ENCODE measurements at places on chromosomes 2 and 18.

DNA sequence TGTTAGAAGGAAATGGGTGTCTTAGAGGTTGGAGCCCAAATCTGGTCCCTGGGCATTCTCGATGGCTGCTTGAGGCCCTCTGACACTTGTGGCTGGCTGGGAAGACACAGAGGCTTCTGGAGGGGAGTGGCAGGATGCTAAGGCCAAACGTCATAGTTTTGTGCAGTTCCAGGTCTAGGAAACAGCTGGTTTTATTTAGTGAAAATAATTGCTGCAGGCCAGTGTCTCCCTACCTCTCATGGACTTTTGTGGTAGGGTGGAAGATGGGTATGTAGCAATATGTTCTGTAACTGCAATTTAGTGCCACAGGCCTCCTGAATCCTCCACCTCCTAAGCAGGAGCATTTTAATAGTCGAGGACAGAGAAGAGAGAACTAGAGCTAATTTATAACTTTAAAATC lies 32.2 kb upstream of the SPRED2 start:
- peak; percentile 35 for DNase-seq

GRCh38 chr18:36041146-36041545 lies 26.2 kb downstream of the RPRD1A start:
- no peak for DNase-seq

GRCh38 chr2:165373278-165374010 lies 96.1 kb upstream of the CSRNP3 start:
- peak; percentile 50 for DNase-seq

DNA sequence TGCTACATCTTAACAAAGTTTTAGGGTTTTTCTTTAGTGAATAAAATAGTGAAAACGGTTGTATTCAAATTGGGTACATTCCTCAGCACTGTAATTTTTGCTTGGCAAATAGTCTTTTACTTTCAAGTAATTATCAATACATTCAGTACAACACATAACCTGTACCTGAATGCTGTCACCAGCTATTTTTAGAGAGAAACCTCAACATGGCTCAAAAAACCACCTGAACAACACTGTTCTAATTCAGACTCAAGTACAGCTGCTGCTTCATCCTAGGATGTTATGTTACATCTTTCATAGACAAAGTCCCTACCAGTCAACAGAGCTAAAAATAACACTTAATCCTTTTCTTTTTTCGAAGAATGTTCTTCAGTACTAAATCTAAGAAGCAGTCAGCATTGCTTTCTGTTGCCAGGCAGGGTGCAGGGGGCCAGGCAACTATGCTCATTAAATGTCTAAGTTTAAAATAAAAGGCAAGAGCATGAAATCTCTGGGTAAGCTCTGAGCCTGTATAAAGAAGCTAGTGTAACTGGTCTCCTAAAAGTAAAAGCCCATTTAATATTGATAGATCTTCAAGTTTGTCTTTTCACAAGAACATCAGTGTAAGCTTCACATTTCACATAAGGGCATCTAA lies 20.5 kb downstream of the PDIA6 start:
- DNase-seq = no peak

DNA sequence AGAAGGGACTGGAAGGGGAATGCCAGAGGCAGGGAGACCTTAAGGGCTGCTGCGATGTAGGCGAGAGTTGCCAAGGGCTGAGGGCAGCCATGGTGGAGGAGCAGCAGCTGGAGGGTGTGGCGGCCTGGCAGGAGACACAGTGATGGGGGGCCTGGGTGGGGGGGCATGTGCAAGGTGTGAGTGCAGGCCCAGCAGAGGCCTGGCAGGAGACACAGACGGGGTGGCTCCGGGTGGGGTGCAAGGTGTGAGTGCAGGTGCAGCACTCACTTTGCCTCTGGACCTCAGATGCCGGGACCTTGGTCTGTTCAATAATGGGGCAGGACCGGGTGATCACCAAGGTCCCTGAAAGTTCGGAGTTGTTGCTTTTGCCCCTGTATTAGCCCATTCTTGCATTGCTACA lies 76.2 kb upstream of the ODC1 start:
- DNase-seq = no peak

DNA sequence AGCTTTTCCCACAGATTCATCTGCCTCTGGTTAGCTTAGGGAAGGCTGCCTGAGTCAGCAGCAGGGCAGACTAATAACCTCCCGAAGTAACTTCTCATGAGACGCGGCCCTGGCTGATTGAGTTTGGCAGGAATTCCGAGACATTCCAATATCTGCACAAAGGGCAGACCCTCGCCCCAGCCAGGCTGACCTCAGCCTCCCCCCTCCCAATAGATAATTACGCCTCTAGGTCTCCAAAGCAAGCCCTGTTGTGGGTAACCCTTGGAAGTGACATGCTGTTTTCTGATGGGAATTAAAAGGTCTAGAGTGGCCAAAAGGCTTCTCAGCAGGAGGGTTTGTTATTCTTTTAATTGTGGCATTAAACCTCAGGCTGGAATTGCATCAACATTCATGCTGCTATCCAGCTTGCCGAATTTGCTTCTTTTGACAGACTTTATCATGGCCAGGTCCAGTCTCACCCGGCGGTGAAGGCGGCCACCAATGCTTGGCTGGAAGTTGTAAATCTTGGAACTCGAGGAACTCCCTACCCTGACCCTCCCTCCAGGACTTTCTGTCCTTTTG lies 98.0 kb upstream of the SLC14A2 start:
- peak; percentile 39 for DNase-seq

DNA sequence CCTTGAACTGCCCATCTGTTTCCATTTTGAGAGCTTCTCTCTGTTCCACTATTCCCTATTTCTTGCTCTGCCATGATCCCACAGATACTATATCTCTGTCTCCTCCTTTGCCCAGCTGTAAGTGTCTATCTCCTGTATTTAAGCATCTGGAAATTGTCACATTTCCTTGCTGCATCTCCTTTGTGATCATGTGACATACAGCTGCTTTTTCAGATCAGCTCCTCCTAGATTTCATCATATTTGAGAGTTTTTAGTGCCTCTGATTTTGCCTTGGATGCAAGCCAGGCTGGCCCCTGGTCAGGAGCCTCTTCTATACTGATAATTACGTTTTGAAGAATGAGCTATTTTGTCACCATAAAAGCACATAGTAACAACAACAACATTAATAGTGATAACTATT lies 131.7 kb upstream of the TNP1 start:
- DNase-seq = peak; percentile 28

- no peak for DNase-seq
These were observed 13.0 kb upstream of the SULT1C4 start for GRCh38 chr2:108364676-108365297.

GRCh38 chr18:76401498-76401897 lies 93.5 kb downstream of the ZNF516 start:
- DNase-seq = no peak

DNA sequence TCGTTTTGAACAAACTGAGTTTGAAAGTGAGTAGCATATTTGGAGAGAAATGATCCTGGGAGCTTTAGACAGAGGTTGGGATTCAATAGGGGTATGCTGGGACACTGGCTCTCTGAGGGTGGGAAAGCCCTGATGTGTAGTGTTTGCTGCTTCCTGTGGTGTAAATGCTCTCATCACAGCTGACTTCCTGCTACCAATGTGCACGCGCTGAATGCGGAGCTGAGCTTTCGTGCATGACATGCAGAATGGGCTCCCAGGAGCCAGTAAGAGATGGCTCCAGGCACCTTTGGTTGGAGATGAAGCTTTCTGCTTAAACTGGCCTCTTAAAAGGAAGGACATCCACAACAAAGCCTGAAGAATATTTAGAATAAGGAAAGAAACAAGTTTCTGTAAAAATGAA lies 224.1 kb upstream of the CCDC150 start:
- no peak for DNase-seq

DNA sequence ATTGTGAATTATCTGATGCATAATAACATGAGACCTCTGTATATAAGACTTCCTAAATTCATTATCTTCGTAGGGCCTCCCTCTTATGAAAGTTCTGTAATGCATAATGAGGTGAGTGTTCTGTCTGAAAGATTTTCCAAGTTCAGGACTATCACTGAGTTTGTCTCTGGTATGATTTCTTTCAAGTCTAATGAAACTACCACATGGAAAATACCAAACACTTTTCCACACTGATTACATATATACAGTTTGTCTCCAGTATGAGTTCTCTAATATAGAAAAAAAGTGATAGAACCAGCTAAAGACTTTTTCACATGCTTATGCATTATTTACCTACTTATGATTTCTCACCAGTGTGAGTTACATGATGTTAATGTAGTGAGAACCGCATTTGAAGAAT lies 34.7 kb downstream of the CTNNA2 start:
- no peak for DNase-seq

DNA sequence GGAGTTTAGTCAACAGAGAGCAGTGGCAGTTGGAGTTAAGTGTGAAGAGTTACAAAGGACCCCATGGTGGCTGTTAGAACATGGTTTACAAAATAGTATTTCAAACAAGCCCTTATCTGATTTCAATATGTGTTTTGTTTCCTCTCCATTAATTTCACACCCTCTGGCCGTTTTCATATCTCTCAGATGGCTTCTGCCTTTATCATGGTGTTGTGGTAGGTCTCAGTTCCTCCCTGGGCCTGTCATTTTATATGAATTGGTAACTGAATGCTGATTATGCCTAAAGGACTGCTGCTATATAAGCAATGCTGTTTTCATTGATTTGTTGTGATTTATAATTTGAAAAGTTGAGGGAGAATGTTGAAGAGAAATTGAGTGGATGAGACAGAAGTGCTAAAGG lies 686.7 kb downstream of the NYAP2 start:
- no peak for DNase-seq

DNA sequence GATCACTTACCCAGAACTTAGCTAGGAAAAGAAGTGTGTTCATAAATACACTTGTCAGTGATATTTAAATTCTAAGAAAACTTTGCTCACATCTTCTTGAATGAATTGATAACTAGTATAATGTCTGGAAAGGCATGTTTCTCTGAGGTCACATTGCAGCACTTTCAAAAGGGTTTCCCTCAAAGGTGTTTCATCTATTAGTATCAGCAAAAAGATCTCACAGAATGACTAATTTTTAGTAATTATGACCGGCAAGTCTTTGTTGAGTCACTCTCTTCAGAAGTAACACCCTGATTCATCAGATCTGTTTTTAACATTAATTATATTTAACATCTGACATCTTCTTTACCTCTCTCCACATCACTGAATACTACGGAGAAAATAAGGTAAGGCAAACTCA lies 222.3 kb downstream of the IKZF2 start:
- no peak for DNase-seq

DNA sequence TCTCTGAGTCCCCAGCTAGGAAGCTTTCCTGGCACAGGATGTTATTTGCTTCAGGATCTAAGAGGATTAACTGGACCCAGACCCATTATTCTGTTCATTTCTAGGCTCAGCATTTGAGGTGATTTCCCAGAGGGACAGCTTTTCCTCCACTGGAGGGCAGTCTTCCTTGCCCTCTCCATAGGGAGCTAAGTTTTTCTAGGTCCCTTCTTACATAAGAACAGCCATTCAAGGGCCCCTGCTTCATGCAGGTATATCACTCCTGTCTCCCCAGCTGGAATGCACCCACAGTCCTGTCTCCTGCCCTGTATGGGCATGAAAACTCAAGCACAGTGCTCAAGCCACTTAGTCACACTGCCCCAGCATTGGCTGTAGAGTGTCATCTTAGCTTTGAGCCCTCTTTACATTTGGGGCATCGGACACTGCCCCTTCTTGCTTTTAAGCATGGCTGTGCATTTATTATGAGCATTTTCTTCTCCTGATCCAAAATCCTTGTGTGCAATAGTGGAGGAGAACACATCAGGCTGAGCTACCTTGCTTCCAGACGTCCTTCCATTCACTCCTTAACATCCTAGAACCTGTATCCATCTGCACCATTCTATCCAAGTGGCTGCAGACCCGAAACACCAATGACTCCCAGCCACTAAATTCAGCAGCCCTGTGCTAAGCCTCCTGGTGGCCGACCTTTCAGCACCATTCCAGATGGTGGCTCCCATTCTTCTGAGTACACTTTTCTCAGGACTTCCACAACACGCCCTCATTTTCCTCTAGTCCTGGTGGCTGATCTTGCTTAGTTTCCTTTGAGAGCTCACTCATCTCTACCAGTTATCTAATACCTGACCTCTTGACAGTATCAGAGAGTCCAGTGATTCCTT lies 80.0 kb downstream of the COPS8 start:
- DNase-seq = no peak

Measured in fibroblast of skin of left quadriceps (primary cell).